ENCODE measurements at places on chromosomes 16 and 17.

DNA sequence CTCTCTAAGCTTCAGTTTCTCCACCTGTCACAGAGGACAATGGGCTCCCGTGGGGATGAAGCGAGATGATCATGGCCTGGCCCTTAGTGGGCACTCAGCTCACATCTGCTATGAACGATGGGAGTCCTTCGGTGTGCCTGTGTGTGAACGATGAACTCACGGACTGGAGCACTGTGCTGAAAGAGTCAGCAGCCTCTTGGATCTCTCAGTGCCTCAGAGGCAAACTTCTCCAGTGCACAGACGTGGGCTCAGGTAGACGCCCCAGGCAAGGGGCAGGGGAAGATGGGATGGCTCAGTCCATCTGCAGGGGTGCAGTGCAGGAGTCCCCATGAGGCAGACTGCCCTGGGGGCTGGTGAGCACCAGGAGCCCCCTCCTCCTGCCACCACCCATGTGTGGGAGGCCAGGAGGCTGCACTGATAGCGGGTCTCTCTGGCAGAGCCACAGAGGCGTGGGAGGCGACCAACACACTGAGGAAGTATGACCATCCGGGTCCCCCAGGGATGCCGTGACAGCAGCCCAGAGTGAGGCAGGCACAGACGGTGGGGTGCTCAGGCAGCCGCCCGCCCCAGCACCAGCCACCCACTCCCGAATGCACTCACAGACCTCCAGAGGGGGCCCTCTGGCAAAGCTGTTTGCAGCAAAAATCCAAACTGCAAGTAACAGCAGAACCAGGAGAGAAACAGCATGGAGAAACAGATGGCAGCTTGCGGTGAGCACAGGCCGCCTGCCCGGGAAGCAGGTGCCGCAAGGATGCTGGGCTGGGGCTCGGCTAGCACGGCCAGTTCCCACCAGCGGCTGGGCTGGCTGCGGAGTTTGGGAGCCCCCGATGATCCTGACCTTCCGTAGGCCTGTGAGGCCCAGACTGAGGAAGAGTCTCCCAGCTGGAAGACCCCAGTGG lies 82.7 kb downstream of the RPH3AL start:
- no peak for DNase-seq

- no peak for DNase-seq
Measured at GRCh38 chr17:47145351-47145750, 43.7 kb downstream of the CDC27 start.

- DNase-seq: no peak
Measured at GRCh38 chr17:16417896-16418684, 2.7 kb downstream of the TRPV2 start.

DNA sequence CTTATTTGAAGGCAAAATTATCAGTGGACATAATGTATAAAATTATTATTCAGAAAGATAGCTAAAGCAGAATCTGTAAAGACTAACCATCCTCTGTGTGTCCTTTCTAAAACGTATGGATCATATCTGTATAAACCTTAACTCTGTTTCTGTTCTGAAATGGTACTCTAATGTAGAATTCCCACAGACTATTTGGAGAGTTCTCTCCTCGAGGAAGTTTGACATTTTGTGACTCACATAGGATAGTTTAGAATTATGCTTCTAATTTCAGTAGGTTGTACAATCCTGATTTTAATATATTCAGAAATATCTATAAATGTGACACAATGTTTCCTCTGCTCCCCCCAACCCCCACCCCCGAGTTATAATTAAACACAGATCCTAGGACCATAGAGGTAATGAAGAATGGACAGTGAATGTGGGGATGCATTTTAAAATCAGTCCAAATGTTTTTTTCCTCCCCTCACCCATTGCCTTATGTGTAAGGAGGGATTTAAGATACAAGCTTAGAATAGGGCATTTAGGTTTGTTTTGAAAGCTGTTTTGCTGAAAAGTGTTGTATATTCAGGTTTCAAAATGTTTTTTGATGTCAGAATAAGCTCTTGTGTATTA lies 66.8 kb downstream of the BCAS3 start:
- DNase-seq: no peak

- no peak for DNase-seq
Measured at GRCh38 chr16:5447734-5448133, 350.1 kb upstream of the EEF2KMT start.

GRCh38 chr17:78781104-78781892 lies 775 bp downstream of the CYTH1 start:
- DNase-seq: peak; percentile 45

DNA sequence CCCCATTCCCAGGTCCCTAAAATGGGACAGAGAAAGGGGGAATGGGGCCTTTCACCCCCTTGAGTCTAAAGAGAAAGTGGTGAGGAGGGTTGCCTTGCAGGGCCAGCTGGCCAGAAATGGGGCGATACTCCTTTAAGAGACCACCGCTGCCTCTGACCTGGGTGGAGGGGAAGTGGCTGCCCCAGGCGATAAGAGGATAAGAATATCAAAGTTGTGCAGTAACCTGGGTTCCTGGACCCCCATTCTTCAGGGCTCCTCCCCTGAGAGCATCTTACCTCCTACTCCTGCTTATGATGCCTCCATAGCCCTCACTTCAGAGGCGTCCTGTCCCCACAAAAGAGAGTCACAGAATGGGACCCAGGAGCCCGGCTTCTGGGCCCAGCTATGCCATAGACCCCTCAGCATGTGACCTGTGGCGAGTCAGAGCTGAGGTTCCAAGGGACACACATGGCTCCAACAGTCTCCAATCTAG lies 5.2 kb upstream of the TSPOAP1 start:
- DNase-seq: no peak

GRCh38 chr16:12750554-12750918 lies 53.2 kb downstream of the CPPED1 start:
- no peak for DNase-seq

GRCh38 chr17:16486373-16487250 lies 5.4 kb downstream of the LRRC75A start:
- DNase-seq: no peak

DNA sequence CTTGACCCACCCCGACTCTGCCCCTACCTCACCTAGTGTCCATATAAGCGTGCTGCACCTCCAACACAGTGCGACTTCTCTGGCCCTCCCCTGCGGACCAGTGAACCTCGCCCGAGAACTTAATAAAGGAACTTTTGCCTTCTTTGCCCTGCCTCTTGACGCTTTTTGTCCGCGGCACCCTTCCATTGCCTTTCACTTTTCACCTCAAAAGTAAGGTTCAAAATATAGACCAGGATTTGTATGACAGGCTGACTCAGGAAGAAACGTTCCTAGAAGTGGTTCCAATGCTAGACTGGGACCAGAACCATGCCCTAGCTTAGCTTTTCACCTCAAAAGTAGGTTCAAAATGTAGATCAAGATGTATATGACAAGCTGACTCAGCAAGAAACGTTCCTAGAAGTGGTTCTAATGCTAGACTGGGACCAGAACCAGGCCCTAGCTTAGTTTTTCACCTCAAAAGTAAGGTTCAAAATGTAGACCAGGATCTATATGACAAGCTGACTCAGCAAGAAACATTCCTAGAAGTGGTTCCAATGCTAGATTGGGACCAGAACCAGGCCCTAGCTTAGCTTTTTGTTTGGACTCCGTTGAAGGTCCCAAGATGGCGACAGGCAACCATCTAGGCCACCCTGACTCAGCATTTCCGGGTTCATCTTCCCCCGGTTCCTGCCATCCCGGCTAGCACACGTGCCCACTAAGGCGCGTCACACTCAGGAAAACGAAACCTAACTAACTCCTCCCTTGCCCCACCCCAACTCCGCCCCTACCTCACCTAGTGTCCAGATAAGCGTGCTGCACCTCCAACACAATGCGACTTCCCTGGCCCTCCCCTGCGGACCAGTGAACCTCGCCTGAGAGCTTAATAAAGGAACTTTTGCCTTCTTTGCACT lies 51.0 kb upstream of the TMEM97 start:
- no peak for DNase-seq

- peak; percentile 84 for DNase-seq
Measured at GRCh38 chr16:89749637-89750036, 28.3 kb downstream of the ZNF276 start.

- no peak for DNase-seq
Measured at GRCh38 chr17:49402706-49403105, 12.0 kb downstream of the PHB1 start.

DNA sequence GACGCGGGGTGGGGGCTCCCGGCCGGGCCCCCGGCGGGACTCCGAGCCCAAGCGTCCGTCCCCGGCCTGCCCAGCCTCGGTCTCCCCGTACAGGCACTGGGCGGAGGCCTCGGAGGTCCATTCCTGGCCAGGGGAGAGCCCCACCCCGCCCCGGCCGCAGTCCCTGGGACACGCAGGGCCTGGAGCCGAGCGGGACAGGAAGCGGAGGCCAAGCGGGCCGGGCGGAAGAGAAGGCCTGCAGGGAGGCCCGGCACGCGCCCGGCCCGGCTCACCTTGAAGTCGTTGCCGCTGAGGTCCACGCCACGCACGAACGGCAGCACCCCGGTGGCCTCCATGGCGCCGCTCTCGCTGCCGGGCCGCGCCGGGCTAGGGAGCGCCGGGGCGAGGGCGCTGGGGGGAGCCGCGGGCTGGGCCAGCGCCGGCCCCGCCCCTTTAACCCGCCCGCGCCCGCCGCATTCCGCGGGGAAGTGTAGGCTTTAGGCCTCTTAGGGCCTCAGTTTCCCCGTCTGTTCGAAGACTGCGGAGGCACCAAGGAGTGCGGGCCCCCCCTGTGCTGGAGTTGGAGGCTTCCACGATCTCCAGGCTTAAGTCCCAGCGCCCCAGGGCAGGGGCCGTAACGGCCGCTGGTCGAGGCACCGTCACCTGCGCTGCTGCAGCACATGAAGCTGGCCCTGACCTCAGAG lies at the start of gene FLII:
Gene FLII (minus strand): TSS at position 383 of the 683 bp plus-strand sequence. CDS start 48 bp downstream, at position 335.
- DNase-seq: peak; percentile 60

- no peak for DNase-seq
Measured at GRCh38 chr17:64534187-64534586, 27.4 kb downstream of the CEP95 start.

- no peak for DNase-seq
Measured at GRCh38 chr16:68281368-68282063, 17.2 kb downstream of the SLC7A6 start.

- DNase-seq: no peak
Measured at GRCh38 chr17:42241871-42242270, 34.3 kb downstream of the STAT5B start.

- no peak for DNase-seq
Measured at GRCh38 chr17:18008496-18009268, 30.3 kb downstream of the ATPAF2 start.

DNA sequence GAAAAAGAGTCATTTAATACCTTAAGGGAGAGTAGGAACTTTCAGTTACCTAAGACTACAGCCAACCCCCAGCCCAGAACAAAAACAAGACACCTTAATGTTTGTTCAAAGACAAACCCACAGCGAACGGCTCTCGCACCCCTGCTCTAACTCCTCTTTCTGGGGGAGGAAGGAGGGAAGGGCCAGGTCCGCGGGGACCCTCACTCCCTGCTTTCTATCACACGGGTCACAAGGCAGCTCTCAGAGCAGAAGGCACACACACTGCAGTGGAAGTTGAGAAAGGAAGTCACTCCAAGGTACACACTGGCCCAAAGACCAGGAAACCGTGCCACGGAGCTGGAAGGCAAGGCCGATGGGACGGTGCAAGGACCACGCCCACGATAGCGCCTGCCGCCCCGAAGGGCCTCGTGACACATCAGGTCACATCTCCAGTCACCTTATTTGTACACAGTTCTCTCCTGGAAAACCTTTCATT lies 10.0 kb downstream of the LITAFD start:
- DNase-seq: no peak

DNA sequence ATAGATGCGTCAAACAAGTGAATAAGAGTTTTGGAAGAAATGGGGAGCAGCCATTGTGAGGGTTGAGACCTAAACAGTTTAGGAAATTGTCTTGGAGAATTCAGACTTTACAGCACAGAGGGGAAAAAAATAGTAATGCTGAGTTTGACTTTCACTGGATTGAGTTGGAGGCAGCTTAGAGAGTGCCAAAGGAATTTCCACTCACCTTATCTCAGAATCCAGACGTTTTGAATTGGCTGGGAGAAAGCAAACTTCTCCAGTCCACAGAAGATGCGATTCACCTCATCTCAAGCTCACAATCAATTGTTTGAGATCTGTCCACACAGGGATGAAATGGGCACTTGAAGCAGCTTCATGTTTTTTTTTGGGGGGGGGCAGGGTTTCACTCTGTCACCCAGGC lies 663.5 kb upstream of the SALL1 start:
- no peak for DNase-seq

Data from inflammatory macrophage treated with lipopolysaccharide for 4 hours (primary cell).